Head of caudate nucleus (tissue), 42 donors: ENCODE measurements at places on chromosomes 1 and 21.

- DNase-seq: no peak
Observed at GRCh38 chr21:37546299-37546908, 179.8 kb downstream of the DYRK1A start.

- peak; percentile 38 for DNase-seq
Observed at GRCh38 chr1:224333309-224333926, 3.4 kb upstream of the NVL start.

DNA sequence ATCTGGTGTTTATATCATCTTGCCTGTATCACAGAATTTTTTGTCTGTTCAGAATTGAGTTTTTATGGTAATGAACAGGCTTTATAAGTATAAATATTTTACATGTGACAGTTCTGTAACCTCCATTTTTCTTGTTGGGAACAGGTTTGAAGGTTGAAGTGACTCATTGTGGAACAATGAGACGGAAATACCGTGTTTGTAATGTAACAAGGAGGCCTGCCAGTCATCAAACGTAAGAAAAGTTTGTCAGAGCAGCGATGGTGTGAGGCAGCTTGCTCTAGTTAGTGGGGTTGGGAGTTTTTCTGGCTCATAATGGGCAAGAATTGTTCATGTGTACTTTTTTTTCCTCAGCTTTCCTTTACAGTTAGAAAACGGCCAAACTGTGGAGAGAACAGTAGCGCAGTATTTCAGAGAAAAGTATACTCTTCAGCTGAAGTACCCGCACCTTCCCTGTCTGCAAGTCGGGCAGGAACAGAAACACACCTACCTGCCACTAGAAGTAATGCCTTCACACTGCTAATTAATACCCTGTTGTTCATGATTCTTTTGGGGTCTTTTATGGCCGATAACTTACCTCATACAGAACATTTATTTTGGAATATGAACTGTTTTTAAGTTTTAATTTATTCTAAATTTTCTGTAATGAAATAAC, 75.2 kb upstream of the TEKT2 start:
- no peak for DNase-seq

DNA sequence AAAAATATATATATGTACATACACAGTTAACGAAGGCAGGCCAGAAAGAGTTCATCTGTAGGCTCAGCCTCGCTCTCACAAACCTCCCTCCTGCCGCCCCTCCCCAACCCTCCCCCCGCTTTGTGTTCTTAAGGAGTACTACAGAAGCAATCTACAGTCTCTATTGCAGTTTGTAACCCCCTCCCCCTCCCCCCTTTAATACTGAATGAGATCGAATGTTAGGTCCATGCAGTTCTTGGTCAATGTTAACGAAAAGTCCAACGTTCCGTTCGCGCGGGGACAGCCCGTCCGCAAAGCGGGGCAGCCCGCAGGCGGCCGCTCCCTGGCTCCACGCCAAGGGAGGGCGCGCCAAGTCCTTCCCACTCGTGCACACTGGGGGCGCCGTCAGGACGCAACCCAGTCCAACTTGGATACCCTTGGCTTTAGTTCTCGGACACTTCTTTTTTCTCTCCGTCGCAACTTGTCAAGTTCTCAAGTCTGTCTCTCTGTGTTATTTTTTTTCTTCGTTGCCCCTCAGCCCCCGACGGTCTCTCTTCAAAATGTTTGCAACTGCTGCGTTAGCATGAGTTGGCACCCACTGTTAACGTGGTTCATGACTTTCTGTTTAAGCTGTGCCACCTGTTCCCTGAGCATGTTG, 2.2 kb downstream of the JUN start:
- peak; percentile 66 for DNase-seq

DNA sequence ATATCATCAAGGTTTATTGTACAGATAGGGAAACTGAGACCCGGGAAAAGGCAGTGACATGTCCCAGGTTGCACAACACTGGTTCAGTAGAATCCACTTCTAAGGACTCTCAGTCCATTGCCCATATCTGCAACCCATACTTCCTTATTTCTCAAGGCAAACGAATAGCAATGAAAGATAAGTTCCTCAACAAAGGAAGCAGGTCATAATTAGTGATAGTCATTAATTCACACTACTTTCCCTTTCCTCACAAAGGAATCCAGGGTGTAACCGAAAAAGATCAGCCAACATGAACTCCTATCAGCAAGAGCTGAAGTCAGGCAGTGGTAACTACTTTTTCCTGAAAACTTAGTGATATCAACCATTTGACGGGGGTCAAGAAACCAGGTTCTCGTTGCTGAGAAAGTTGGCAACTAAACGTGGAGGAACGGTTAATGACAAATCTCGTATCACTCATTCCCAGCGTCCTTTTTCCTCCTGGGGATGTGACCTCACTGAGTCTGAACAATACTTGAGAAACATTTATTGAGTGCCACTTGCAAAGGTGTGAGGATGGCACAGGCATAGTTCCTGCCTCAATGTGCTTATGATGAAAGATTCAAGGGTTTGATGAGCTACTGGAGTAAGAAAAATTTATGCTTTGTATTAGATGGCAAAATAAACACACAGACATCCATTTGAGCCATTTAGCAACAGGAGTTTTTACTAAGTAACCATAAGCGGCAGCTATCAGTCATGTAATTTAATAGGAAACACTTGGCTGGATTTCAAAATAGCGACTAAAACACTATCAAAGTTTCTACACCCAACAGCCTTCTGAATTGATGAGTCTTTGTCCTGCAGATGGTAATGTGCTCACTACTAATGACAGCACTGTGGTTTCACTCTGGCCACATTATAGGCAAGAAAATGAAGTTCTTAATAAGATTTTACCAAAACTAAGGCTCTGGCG, 82.3 kb downstream of the PLPP3 start:
- DNase-seq: no peak

DNA sequence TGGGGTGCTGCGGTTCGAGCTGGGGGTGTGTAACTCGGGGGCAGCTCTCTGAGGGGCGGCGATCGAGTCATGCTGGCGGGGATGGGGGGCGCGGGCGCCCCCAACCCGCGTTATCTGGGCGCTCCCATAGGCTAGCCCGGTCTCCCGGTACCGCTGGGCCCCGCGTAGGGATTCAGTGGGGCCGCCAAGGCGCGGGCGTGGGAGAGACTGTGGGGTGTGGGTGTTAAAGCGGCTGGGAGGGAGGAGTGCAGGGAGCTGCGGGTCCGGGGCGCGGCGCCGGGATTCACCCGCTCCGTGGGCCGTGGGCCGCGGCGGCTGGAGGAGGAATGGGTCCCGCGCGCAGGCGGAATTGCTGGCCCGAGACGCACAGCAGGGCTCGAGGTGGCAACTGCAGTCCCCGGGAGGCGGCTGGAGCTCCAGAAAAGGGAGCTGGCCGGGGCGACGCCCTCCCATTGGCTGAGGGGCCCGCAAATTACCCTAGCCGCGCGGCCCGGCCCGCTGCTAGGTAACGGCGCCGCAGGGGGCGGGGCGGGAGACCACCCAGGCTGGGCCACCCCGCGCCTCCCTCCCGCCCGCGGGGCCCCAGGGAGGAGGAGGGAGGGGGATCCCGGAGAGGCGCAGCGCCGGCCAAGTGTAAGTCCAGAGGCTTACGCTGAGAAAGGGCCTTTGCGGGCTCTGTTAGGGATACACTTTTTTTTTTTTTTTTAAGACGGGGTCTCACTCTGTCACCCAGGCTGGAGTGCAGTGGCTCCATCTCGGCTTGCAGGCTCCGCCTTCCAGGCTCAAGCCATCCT, at the start of gene PTCH2:
Gene PTCH2, minus strand, starts transcription at position 392 of the 794 bp plus-strand sequence. Its CDS starts 321 bp downstream, at position 71.
- DNase-seq: peak; percentile 70

- no peak for DNase-seq
Observed at GRCh38 chr1:23543707-23544443, 12.8 kb upstream of the E2F2 start.

GRCh38 chr1:159911326-159912070, 11.5 kb upstream of the CFAP45 start:
- DNase-seq: no peak

- no peak for DNase-seq
Observed at GRCh38 chr1:25018110-25018735, 88.1 kb upstream of the RUNX3 start.

- no peak for DNase-seq
Observed at GRCh38 chr1:43442756-43443155, 11.0 kb downstream of the HYI start.

GRCh38 chr1:34013958-34014737, 150.3 kb downstream of the HMGB4 start:
- DNase-seq: peak; percentile 19

GRCh38 chr1:40777224-40777970, 6.2 kb upstream of the KCNQ4 start:
- no peak for DNase-seq

GRCh38 chr1:177351361-177352108, 180.8 kb downstream of the BRINP2 start:
- DNase-seq: no peak

GRCh38 chr1:169044971-169045370, 61.5 kb upstream of the ATP1B1 start:
- DNase-seq: no peak

- no peak for DNase-seq
Observed at GRCh38 chr1:178086766-178087165, 7.1 kb upstream of the RASAL2 start.

DNA sequence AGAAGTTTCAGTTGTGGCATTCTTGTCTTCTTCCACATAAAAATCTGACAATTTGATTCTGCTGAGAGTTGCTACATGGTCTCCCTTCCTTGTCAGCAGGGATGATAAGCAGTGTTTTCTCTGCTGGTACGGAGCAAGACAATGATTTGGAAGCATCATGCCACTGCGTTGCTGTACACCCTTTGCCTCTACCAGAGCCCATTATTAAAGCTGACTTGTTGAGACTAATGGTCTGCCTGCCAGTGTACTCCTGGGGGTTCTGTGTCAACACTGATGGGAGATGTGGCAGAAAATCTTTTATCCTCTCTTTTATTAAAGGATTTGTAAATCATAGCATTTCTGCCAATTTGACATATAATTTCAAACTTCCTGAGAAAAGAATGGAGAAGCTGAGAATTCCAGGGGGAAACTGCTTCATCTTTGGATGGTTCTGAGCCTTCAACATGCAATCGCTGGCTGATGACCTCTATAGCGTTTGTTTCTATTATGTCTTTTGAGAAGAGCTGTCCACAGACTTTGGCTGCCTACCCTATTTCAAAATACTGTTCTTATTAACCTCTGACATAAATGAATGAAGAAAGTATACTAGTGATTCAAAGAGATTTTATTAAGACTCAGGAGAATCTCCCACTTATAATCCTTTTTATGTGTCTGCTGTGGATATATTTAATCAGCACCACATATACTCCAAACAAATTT, 47.9 kb upstream of the DYNLT5 start:
- no peak for DNase-seq

DNA sequence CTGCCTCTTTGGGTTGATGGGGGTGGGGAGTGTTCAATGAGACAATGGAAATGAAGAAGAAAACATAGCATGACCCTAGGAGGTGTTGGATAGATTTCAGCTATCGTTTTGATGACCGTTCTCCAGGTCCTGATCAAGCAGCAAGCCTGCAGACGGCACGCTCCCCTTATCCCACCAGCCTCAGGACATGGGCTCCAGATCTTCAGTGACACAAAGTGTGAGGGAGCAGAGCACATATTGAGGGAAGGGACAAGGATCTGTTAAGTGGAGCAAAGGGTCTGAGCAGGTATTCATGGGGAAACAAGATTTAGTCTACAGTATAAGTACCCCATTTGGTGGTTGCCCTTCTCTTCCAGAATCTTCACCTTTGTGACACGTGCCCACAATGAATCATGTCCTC, 4.7 kb downstream of the SPRR5 start:
- no peak for DNase-seq

GRCh38 chr1:202806845-202807450, 1.3 kb downstream of the KDM5B start:
- DNase-seq: peak; percentile 9

- no peak for DNase-seq
Observed at GRCh38 chr1:231063331-231063730, 23.3 kb upstream of the FAM89A start.

DNA sequence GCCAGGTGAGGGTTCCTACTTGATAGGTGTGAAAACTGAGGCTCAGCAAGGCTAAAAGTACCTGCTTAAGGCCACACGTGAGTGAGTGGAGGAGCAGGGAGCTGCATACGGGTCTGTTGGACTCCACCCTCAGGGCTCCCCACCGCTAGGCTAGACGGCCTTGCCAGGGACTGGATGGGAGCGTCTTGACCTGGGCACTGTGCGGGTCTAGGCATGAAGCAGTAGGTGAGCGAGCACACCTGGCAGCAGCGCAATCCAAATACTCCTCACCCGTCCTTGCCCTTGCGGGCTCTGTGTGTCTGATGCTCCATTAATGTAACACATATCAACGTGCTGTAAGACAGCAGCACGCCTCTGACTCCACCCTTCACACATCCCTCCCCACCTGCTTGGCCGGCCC, 94.0 kb downstream of the LACTBL1 start:
- DNase-seq: no peak

DNA sequence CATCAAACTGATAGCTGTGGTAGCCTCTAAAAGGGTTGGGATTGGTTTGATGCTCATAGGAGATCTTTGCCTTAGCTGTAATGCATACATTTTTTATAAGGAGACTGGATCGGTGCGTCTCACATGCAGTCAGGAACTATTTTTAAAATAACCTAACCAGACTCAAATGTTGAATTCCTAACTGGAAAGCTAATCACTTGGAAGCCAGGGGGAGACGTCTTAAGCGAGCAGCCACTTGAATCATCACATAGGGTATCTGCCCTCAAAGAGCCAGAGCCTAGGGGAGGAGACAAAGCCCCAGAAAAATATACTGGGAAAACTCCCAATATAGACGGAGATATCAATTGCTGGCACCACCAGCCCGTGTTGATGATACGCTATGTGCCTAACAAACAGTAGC, 61.7 kb upstream of the PUM1 start:
- no peak for DNase-seq

DNA sequence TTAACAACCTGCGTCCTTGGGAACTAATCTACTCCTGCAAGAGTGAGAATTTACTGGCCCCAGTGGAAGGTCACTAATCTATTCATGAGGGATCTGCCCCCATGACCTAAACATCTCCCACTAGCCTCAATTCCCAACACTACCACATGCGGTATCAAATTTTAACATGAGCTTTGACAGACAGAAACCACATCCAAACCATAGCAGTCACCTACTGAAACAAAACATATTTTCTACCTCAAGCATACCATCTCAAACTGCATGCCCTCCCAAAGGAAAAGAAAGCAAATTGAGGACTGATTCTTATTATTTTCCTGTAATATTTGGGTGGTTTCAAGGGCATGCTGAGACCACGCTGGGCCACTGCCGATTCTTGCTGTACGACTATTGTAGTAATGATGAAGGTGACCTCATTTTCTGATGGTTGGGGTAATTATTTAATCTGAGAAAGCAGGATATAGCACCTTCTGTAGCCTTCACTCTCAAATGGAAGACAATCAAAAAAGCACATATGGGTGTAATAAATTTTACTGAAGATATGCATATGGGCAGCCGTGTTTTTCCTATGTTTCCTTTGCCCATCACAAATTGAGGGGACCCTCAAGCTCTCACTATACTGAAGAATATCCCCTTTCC, 13.2 kb upstream of the GBP5 start:
- no peak for DNase-seq

GRCh38 chr1:155940993-155941844, at the start of gene RXFP4:
Gene RXFP4 (plus strand): TSS chr1:155941638. CDS start chr1:155941710, 72 bp downstream.
- no peak for DNase-seq

DNA sequence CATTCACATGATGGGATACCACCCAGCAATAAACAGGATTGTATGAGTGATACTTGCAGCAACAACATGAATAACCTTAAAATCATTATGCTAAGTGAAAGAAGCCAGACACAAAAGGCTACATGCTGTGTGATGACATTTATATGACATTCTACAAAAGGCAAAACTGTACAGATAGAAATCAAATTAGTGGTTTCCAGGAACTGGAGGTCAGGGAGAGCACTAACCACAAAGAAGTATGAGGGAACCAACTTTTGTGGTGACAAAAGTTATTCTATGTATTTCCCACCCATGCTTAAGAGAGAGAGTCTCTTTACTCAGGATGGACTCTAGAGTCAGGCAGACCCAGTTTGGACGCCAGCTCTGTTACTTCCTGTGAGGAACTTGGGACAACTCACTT, 364.5 kb upstream of the DAB1 start:
- no peak for DNase-seq
